ENCODE measurements at places on chromosomes 1 and 21.

GRCh38 chr1:47411436-47411835 is 4.6 kb upstream of the FOXE3 start:
- ATAC-seq: no peak

DNA sequence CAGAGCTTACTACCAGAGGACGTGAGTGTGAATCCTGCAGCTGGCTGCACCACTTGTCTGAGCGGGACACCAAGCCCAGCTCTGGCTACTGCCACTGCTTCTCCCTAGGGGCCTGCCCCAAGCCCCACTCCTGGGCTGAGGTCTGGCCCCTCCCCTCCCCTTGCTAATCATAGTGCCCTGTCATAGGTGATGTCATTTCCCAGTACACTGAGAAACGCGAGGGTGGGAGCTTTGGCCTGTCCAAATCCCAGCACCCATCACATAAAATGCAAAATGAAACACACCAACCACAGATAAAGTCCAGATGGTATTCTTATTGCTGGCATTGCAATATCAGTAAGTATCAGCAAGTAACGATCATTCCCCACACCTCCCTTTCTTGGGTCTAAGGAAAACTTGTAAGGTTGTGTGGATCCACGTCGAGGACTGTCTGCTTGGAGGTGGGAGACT is 77.7 kb downstream of the TOMM20 start:
- ATAC-seq: no peak

DNA sequence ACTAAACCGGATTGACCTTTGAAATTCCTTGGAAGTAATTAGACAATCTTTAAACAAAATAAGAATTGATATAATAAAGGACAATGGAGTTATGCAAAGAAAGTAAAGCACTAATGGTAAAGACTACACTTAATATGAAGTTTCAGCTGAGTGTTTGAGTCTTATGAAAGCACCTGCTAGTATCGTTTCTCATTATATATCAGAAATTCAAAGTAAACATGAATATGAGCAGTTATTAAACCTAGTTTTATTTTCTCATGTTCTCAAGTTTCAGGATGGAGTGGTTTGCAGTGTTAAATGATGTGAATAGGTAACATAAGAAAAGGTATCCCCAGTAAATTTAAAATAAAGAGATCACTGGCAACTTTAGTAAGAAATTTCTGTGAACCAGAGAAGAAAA is 188.6 kb downstream of the ZP4 start:
- ATAC-seq: no peak

- no peak for ATAC-seq
Observed at GRCh38 chr1:41486371-41487125, 2.1 kb upstream of the EDN2 start.

DNA sequence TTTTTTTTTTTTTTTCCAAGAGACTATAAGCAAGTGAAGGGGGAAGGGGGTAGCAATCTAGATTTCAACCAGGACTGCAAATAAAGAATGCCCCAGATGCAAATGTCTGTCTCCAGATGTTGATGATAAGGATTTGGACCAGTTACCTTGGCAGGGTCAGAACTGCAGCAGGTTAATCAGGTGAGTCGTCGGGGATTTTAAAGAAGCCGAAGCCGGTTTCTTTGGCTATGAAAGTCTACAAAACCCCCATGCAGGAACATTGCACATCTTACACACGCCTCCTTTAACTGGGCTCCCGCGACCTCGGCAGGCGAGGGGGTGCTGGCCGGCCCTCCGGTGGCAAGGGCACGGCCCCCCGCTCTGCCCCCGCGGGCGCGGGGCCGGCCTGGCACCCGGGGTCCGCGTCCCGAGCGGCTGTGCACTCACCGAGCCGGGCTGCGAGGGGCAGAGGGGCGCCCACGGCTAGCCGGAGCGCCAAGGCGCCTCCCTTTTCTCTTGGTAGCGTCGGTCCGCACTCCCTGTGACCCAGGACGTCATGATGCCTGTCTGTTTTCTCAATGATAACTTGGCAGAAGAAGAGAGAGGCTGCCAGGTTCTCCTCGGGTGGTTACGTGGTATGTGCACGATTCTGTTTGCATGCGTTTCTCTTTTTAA is 366.3 kb upstream of the ESRRG start:
- ATAC-seq: no peak

- no peak for ATAC-seq
Observed at GRCh38 chr21:44762221-44763049, 39.2 kb downstream of the UBE2G2 start.

- no peak for ATAC-seq
Observed at GRCh38 chr1:94384485-94385265, 33.5 kb upstream of the ABCD3 start.

GRCh38 chr1:47410068-47410455 is 6.0 kb upstream of the FOXE3 start:
- no peak for ATAC-seq

All from activated CD4-positive, CD25-positive, alpha-beta regulatory T cell treated with anti-CD3 and anti-CD28 coated beads, Interleukin-2, amount 50 U/mL, for 24 hours (primary cell).